ENCODE measurements at places on chromosomes 5 and 9.

- no peak for DNase-seq
Measured at GRCh38 chr5:10493884-10494283, 52.2 kb downstream of the ROPN1L start.

- DNase-seq: no peak
Measured at GRCh38 chr5:163564321-163564938, 59.0 kb downstream of the MAT2B start.

DNA sequence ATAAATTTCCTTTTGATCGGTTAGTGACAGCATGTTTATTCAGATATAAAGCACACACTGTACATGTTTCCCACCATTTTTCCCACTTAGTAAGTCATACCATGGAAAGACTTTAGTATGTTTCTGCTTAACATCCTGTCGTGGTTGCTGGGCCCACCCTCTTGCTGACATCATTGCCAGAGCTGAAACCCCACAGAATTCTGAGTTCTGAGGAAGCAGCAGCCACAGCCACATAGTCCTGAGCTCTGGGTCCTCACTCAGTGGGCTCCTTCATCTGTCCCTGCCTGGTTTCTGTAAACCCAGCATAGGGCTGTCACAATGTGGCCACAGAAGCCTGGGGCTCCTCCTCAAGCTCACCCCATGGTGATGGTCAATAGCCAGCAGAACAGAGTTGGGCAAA lies 441.5 kb downstream of the ENC1 start:
- no peak for DNase-seq

DNA sequence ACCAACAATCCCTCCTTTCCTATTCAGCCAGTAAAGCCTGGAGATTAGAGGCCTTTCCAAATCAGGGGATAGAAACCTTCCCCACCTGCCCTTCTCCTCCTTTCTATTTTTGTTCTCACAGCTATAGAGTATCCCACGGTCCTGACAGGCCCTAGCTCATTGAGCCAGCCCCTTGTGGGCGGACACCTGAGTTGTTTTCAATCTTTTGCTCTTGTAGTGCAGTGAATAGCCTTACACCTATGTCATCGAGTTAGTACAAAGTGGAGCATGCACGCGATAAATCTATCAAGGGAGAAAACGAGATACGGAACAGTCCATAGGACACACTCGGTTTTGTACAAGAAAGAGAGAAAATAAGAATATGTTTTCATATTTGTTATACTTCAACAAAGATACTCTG lies 77.2 kb downstream of the TSPAN17 start:
- DNase-seq: peak; percentile 17

DNA sequence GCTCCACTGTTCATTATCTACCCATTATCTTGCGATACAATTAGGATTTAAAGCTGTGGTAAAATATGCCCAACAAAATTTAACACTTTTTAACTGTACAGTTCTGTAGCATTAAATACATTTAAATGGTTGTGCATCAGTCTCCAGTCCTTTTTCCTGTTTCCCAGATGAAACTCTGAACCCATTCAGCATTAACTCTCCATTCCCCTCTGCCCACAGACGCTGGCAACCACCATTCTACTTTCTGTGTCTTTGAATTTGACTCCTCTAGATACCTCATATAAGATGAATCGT lies 2.9 kb upstream of the TRIM7 start:
- DNase-seq: no peak

GRCh38 chr5:60672693-60673264 lies 27.2 kb downstream of the DEPDC1B start:
- no peak for DNase-seq

DNA sequence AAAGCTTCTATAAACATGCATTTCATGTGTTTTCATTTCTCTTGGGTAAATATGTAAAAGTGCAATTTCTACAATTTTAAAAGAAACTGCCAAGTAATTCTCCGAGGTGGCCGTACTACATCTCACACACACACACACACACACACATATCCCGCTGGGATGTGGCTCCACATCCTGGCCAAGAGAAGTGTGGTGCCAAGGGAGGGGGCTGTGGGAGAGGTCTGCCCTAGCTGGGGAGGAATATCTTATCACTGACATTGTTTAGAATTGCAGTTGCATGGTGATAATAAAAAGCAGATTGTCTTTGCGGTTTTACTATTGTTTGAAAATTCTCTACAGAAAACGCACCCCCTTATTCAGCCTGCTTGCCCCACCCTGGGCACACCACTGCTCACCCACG lies 558.4 kb downstream of the BNC2 start:
- DNase-seq: no peak

- DNase-seq: peak; percentile 45
Measured at GRCh38 chr9:135152614-135153334, 65.3 kb downstream of the OLFM1 start.

GRCh38 chr9:110750272-110750671 lies 81.7 kb downstream of the MUSK start:
- peak; percentile 74 for DNase-seq

DNA sequence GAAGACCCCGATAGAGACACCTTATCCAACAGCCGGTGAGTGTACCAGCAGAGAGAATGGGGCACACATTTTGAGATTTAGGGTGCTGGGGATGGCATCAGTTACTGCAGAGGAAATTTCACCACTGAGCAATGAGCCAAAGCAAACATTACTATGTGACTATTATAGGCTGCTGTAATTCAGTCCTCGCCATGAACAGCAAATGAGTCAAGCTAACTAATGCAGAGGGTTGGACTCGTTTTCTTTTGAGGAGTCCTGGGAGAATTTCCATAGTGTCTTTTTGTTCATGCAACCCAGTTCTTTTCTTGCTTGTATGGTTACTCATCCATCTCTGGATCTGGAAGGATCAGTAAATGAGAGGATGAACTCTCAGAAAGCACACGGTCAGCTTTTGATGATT lies 323.8 kb downstream of the PSAT1 start:
- no peak for DNase-seq

DNA sequence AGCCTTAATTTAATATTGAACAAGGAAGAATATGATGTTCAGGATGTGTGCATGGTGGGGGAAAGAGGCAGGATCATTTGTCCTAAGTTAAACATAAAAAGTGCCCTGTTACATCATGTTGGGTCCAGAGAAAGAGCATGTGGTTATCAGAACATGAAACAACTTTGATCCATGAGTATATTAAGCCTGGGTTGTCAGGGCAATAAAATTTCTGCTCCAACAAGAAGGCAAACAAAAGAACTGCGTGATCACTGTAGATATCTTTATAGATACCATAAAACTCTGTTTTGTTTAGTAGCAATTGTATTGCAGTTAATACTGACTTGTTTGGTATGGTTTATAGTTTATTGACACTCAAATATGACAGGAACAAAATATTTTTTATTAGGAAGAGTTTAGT lies 35.2 kb downstream of the PCA3 start:
- no peak for DNase-seq
